Esophagus muscularis mucosa (tissue), 4 donors: ENCODE measurements at places on chromosomes 11 and 22. TPM values are rescaled to one million over a fixed set of nuclear protein-coding genes. Genes with fewer than 3 reads are reported as not detected.

GRCh38 chr22:49070501-49070900 is 757.2 kb downstream of the BRD1 start:
- no peaks in the 10 kb centered on the region for H3K4me1 ChIP-seq
- no peak overlapping the region for H3K27ac ChIP-seq
- H3K27me3 ChIP-seq: no peaks in the 10 kb centered on the region
- no peaks in the 10 kb centered on the region for H3K36me3 ChIP-seq
- DNase-seq: no peak

- peaks cover 14% of the 10 kb centered on the region for H3K27me3 ChIP-seq
- no peaks in the 10 kb centered on the region for H3K36me3 ChIP-seq
- no peak overlapping the region for H3K27ac ChIP-seq
- H3K4me3 ChIP-seq: no peak overlapping the region
- H3K4me1 ChIP-seq: no peaks in the 10 kb centered on the region
Observed at GRCh38 chr11:67983951-67984350, 19.9 kb downstream of the UNC93B1 start.

DNA sequence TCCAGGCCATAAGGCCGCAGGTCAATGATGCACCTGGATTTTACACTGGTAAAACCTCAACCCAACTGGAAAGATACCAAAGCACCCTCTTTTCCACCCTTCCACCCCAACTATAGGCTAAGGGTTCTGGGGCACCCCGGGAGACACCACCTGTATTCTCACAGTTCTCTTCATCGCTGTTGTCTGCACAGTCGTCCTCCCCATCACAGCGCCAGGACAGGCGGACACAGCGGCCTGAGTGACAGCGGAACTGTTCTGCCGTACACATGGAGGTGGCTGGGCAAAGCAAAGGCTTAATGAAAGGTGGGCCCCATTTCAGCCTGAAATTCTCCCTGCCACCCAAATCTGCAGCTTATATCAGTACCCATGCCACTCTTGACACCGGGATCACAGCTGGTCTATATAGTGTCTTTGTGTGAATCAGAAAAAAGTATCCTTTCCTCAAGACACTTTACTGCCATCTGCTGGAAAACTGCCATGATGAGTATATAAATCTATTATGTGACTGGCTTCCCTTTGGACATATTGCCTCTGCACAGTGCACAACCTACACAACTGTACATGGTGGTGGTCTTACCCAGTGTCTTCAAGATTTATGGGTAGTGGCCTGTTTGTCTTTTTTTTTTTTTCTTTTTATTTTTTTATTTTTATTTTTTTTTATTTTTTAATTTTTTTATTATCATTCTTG is 21.5 kb downstream of the LRP4 start:
- H3K4me1 ChIP-seq: peaks cover 7% of the 10 kb centered on the region
- H3K27me3 ChIP-seq: no peaks in the 10 kb centered on the region
- H3K36me3 ChIP-seq: no peaks in the 10 kb centered on the region
- no peak overlapping the region for H3K4me3 ChIP-seq
- no peak overlapping the region for H3K27ac ChIP-seq
- DNase-seq: no peak

GRCh38 chr22:25680956-25681355 is 61.0 kb upstream of the MYO18B start:
- no peak overlapping the region for H3K4me3 ChIP-seq
- H3K27me3 ChIP-seq: no peaks in the 10 kb centered on the region
- DNase-seq: no peak
- H3K36me3 ChIP-seq: no peaks in the 10 kb centered on the region
- H3K27ac ChIP-seq: no peak overlapping the region
- H3K4me1 ChIP-seq: no peaks in the 10 kb centered on the region

NUP98 gene
- 117 TPM for total RNA-seq

MS4A7 gene
- total RNA-seq: 28.0 TPM

- DNase-seq: no peak
- no peaks in the 10 kb centered on the region for H3K27me3 ChIP-seq
- H3K4me3 ChIP-seq: no peak overlapping the region
Observed at GRCh38 chr11:12180257-12181205, 70.1 kb downstream of the MICAL2 start.

- no peaks in the 10 kb centered on the region for H3K4me1 ChIP-seq
- H3K27ac ChIP-seq: no peak overlapping the region
- DNase-seq: no peak
- no peaks in the 10 kb centered on the region for H3K36me3 ChIP-seq
Observed at GRCh38 chr11:83641511-83641910, 355.3 kb upstream of the CCDC90B start.

GRCh38 chr11:1205121-1205986 is 17.5 kb upstream of the MUC5B start:
- H3K4me3 ChIP-seq: no peak overlapping the region
- no peak for DNase-seq
- peaks cover 13% of the 10 kb centered on the region for H3K4me1 ChIP-seq
- no peaks in the 10 kb centered on the region for H3K27me3 ChIP-seq

GRCh38 chr11:17778956-17779860 is 44.6 kb downstream of the KCNC1 start:
- H3K4me3 ChIP-seq: no peak overlapping the region
- no peaks in the 10 kb centered on the region for H3K27me3 ChIP-seq
- no peaks in the 10 kb centered on the region for H3K36me3 ChIP-seq

GRAP2 gene
- total RNA-seq: 5.8 TPM

CCDC85B gene
- 85.6 TPM for total RNA-seq

DNA sequence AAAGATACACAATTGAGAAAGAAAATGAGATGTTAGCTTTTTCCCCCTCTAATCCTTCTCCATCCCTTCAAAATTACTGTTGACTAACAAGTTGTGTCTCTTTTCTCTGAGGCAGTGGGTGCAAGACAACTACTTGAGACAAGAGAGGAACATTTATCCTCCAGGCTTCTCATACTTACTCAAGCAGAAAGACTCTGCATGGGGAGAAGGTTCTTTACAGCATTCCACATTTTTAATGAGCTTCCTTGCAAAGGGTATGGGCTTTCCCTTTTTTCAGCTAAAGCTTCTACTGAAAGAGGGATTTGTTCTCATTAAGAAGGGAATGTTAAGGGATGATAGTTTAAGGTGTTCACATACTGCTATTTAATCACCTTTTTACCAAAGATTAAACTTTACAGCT is 47.8 kb downstream of the PAX6 start:
- H3K27ac ChIP-seq: no peak overlapping the region
- no peaks in the 10 kb centered on the region for H3K27me3 ChIP-seq
- no peaks in the 10 kb centered on the region for H3K4me1 ChIP-seq
- no peak for DNase-seq
- H3K4me3 ChIP-seq: no peak overlapping the region
- H3K36me3 ChIP-seq: no peaks in the 10 kb centered on the region

GRCh38 chr22:29798801-29799200 is 31.6 kb downstream of the UQCR10 start:
- peaks cover 84% of the 10 kb centered on the region for H3K36me3 ChIP-seq
- H3K27ac ChIP-seq: peak overlapping the region; percentile 59
- DNase-seq: no peak
- H3K4me3 ChIP-seq: no peak overlapping the region
- no peaks in the 10 kb centered on the region for H3K27me3 ChIP-seq

DNA sequence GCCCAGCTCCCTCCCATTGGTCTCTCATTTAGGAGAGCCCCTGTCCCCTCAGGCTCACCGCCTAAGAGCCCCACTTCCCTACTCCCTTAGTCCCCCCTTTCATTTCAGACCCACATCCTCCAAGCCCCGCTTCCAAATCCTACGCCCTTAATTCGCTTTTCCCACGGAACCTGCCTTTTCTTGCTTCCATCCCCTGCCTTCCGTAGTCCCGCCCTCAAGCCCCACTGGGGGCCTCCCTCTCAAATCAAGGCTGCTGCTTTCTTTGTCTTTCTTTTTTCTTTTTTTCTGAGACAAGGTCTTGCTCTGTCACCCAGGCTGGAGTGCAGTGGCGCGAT is 396 bp downstream of the CCDC157 start:
- no peak for DNase-seq
- peak overlapping the region; percentile 96 for H3K27ac ChIP-seq
- H3K4me1 ChIP-seq: peaks cover 49% of the 10 kb centered on the region
- H3K36me3 ChIP-seq: peaks cover 7% of the 10 kb centered on the region
- no peaks in the 10 kb centered on the region for H3K27me3 ChIP-seq

DNA sequence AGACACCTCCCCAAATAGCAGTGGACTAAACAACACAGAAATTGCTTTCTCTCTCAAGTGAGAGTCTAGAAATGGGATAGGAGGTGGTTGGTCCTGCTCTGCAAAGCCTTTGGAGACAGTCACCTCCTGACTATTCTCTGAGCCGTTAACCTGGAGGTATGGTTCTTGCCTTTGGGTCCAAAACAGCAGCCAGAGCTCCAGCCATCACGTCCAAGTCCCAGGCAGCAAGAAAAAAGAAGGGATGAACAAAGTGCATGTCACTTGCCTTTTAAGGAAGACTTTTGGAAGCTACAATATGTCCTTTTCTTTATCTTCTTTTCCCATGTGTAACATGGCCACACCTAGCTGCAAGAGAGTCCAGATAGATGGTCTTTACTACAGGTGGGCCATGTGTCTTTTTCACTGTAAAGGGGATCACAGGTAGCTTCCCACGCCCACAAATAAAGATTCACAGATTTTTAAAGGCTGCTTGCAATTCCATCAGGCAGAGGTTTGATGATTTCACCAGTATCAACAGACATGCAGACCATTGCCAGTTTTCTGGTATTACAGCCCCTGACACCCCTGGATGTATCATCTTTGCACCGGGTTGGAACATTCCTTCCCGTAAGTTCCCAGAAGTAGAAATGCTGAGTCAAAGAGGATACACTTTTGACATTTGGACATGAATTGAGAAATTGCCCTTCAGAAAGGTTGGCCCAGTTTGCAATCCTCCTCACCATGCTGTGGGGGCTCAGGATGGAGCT is 66.0 kb downstream of the MYEOV start:
- H3K36me3 ChIP-seq: no peaks in the 10 kb centered on the region
- DNase-seq: peak; percentile 72
- H3K4me3 ChIP-seq: no peak overlapping the region
- H3K27me3 ChIP-seq: no peaks in the 10 kb centered on the region
